ENCODE measurements at places on chromosomes 12 and 14.
A peak's percentile ranks its signal among the peaks of the same experiment; 100 is the strongest.

GRCh38 chr14:63277591-63278183 lies 41.0 kb downstream of the GPHB5 start:
- no peak for DNase-seq

GRCh38 chr12:12221560-12221959 lies 45.3 kb downstream of the LRP6 start:
- DNase-seq = no peak

GRCh38 chr14:59576332-59577294 lies at the start of gene CCDC175:
Gene CCDC175 (minus strand): TSS chr14:59576812. CDS start chr14:59576775, 37 bp downstream.
- peak; percentile 65 for DNase-seq

GRCh38 chr14:38286452-38286851 lies 30.6 kb upstream of the CLEC14A start:
- no peak for DNase-seq

DNA sequence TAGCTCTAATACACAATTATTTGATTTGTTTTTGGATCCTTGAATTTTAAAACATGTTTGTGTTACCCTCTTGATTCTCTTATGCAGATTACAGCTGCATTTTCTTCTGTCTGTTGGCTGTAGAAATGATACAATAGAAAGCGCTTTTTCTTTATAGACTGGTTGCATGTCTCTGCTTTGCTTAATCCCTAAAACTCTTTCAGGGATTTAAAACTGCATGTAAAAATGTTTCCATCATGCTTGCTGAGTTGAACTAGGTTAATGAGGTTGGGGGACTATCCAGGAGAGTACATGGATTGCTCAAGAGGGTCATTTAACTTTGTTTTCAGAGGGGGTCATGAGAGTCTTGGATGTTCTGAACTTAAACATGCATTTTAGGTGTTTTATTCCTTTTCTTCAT lies 166.4 kb upstream of the IFNG-AS1 start:
- DNase-seq = no peak

All from T-helper 2 cell (primary cell).